Right ventricle myocardium inferior (tissue), 1 donor: ENCODE measurements at places on chromosomes 3 and 15.

DNA sequence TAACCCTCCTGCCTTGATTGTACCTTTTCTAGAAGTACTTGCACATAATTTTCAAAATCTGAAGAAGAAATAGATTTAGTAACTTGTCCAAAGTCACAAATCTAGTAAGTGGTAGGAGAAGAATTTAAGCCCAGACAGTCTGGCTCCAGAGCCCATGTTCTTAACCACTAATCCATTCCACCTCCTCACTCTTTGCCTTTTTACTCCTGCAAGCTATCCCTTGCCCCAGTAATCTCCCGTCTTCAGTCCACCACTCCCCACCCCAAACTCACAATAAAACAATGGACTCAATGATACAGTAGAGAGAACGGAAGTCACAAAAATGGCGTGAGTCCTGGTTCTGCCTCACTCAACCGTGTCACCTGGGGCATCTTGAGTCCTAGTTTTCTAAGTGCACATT is 48.7 kb downstream of the SETMAR start:
- DNase-seq = no peak

GRCh38 chr3:131795390-131796090 is 239.3 kb downstream of the CPNE4 start:
- DNase-seq = no peak

DNA sequence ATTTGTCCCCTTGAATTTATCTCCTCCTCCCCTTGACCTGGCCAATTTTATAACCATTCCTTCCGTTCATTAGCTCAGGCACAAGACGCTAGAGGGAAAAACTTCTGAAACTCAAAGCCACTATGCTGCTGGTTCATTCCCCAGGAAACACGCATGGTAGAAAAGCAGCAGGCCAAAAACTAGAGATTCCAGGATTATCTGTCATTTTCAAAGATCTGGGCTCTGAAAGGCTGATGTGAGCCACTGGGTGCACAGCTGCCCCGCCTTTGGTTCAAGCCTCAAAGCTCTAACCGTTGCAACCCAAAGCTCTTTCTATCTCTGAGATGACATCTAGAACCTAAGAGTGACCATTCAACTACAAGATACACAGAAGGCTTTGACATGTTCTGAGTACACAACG is 6.1 kb downstream of the ANP32A start:
- no peak for DNase-seq

- DNase-seq = no peak
These were observed 185.2 kb upstream of the CFAP20DC start for GRCh38 chr3:59234884-59235633.
